Stimulated activated CD4-positive, alpha-beta T cell treated with anti-CD3 and anti-CD28 coated beads, TNF-alpha, amount 100 ng/mL, for 48 hours (primary cell): ENCODE measurements at places on chromosomes 2 and 18.

- no peak for DNase-seq
Measured at GRCh38 chr18:57210716-57211411, 64.0 kb downstream of the BOD1L2 start.

DNA sequence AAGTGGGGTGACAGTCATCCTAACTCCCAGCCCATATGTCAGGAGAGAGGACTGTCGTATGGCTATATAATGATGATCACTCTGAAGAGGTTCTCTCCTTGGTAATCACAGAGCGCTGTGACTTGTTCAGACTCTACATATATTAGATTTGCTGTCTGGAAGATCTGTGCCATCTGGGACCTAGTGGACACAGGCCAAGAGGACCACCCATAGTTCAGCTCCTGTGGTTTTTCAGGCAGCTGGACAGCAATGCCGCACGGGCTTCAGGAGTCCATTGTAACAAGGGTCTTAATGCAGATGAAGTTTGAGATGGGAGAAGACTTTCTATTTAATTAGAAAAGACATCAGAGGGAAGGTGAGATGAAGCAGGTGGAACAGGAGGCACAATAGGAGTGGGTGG, 40.1 kb upstream of the EPHA4 start:
- no peak for DNase-seq

GRCh38 chr2:218400167-218400929, 680 bp downstream of the CTDSP1 start:
- no peak for DNase-seq

- DNase-seq: no peak
Measured at GRCh38 chr2:201852878-201853415, 46.6 kb downstream of the CDK15 start.

- DNase-seq: no peak
Measured at GRCh38 chr18:43060020-43060419, 55.5 kb downstream of the RIT2 start.

GRCh38 chr2:196287523-196287922, 116.1 kb upstream of the STK17B start:
- no peak for DNase-seq

- DNase-seq: no peak
Measured at GRCh38 chr2:234172066-234172465, 121.6 kb downstream of the SPP2 start.

DNA sequence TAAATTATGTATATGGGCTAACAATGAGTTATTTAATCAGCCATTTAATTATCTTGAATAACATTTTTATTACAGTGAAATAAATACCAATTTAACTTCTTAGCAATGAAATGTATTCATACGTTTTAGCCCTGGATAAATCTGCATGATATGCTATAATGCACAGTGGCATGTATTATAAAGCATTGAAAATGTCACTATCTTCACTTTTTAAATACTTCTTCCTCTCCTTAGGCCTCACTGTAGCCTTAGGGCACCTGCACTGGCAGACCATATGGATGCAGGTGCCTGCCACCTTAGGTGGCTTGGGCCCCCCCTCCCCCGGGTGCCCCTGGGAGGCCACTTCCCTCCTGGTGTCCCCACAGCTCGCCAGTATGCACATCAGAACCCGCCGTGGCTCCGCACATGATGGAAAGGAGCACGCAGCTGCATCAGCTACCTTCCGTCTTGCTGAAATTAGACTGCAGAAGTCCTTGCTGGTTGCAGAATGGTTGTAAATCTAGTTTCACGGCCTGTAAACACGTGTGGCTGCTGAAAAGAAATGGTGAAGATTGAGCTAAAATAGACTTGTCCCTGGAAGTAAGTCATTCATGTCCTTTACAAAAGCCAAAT, 56.7 kb downstream of the ADI1 start:
- DNase-seq: no peak

DNA sequence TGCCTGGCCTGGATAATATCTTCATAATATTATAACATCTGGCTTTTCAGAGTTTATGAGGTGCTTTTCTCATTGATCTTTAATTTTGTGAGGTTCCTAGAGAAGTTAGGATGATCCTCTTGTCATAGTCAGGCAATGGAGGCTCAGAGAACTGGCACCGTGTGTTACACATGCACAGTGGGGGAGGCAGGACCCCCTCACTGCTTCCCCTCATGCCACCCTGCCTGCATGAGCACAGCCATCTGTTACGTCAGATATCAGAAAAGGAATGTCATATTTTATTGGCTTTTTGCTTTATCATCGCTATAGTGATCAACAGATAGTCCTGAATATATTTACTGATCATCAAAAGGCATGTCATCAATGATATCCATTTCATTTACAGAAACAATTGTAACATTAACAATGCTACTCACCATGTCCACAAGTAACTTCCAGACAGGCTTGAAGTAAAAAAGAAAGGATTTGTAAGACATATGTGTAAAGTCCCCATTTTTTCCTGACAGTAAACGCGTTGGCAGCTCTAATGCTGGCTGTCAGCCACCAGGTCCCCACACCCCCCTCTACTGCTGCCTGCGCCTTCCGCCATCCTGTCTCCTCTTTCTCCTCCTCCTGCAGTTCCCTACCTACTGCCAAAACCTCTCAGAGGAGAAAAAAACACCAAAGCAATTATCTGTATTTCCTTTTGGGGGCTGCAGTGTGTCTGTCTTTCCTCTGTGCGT, 18.8 kb downstream of the ENOSF1 start:
- no peak for DNase-seq

GRCh38 chr2:208586516-208586915, 179.9 kb downstream of the PTH2R start:
- no peak for DNase-seq

DNA sequence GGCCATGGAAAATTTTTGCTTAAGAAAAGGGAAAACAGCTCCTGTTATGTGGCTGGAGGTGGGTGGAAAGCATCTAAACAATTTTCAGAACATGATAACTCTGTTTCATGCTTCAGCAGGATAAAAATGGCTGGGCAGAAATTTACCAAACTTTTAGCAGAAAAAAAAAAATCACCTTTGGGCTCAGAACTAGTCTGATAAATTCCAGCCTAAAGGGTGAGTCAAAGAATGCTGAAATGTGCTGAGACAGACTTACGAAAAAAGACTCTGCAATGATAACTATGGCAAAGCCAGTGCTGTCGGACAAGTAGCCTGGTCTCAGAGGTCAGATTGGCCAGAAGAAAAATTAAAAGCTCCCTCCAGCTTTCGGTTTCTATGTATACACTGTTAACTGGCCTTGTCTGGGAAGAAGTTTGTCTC, 123.6 kb downstream of the LRATD1 start:
- no peak for DNase-seq

DNA sequence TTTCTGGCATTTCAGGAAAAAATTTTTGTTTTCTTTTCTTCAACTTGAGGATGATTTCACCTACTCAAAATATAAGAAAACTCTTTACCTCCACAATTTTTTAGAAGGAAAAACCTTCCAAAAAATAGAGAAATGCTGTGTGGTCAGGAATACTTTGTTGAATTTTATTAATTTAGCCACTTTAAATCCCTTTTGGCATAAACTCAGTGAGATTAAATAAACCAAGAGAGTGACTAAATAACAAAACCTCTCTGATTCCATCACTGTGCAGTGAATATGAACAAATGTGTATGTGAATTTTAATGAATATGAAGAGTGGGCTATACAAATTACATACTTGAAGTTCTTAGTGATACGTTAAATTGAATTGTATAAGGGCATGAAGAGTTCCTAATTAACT, 25.8 kb upstream of the CYTIP start:
- no peak for DNase-seq

DNA sequence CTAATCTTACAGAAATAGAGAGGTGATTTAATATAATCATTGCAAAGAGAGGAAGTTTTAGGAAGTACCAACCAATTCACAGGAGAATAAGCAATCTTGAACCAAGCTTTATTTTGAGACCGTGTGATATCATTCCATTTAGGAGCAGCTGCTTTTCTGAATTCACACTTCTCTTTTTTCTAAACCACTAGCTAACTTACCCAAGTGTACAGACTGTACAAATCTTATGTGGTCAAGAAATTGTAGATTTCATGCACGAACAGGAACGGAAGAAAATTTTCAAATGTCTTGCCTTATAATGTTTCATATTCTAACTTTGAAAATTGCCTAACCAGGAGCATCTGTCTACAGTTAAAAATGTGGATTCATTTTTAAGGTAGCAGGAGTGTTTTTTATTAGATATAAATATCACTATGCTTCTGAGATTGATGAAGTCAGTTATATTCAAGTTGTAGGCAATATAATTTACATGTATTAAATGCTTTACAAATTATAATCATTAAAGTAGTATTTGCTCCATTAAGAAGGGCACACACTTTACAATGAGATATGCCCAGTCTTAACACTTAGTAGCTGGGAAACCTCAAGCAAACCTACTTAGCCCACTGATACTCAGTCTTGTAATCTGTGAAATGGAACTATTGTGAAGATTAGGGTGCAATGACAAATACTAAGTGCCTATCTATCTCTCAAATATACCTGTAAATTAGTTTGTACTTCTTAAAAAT, 302.2 kb upstream of the STON1 start:
- DNase-seq: no peak

GRCh38 chr2:98583276-98583675, 25.0 kb downstream of the COA5 start:
- DNase-seq: no peak

DNA sequence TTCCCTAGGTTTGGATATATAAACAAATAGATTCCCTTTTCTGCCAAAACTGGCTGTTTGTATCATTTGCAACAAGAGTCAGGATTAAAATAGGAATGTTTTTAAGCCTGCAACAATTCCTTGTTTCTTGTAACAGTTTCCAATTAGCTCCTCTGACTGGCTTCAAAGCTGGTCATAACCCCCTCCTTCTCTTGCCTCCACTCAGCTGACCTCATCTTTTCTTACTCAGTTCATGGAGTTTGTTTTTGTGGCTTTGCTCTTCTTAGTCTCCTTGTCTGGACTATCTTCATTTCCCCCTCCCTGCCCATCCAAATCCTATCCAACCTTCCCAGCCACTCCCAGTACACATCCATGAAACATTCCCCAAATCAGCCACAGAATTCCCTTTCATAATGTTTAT, 14.3 kb upstream of the RAPH1 start:
- no peak for DNase-seq

DNA sequence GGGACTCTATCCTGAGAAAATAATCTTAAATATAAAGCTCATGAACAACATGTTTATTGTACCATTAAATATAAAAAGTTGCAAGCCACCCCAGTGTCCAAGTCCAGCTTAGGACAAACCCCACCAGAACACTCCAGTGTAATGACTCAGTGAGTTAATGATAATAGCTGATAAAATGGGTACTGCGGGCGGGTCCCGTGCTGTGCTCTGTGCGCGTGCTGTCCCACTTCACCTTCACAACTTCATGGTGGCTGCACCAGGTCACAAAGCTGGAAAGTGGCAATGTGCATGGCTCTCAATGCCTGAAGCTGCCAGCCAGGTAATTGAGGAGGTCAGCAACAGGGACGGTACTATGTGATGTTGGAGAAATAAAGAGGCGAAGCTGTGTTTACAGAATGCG, 18.6 kb downstream of the DGKD start:
- no peak for DNase-seq

DNA sequence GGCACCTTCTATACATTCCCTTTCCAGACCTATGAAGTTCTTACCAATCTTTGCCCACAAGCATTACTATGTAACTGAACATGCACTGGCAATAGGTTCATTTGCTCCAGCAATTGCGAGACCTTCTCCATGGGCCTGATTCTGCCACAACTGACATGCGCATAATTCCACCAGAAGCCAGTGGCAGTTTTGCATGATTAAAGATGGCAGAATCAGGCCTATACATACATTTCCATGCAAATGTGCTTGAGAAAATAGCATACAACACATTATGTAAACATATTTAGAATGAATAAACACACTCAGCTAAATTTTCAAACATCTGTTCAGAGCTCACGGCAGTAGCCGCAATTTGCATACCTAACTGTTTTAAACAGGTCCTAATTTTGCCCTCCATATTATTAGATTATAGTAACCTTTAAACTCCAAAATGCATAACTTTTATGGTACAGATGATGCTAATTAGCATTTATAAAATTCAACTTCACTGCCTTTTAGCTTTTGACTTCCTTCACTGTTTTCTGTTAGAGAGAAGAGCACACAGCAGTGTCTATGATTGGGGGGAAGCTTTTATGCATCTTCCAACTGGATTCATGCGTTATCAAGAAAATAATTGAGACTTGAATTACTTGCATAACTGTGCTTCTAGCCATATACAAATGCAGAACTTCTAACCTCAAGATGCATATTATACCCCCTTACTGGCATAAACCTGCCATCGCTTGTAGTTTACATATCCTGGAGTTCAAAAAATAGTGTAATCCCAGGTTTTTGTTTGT, 155.3 kb upstream of the CDH19 start:
- DNase-seq: no peak

GRCh38 chr2:12303181-12304030, 413.3 kb upstream of the TRIB2 start:
- no peak for DNase-seq

DNA sequence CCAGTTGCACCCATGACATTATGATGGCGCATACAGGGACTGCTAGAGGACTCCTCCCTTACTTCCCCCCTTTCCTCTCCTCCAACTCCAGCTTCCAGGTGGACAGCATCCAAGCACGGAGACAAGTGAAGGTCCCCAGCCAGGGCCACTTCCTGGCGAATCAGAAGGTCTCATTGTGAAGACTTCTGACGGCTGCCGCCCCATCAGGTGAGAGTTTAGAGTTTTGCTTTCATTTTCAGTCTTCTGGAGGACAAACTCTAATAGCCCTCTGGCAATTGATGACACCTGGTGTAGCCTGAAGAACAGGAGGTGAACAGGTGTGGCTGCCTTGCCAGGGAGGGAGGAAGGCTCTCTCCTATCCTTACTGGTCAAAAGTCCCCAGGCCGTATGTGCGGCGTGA, 77.3 kb upstream of the KCNH7 start:
- DNase-seq: no peak

DNA sequence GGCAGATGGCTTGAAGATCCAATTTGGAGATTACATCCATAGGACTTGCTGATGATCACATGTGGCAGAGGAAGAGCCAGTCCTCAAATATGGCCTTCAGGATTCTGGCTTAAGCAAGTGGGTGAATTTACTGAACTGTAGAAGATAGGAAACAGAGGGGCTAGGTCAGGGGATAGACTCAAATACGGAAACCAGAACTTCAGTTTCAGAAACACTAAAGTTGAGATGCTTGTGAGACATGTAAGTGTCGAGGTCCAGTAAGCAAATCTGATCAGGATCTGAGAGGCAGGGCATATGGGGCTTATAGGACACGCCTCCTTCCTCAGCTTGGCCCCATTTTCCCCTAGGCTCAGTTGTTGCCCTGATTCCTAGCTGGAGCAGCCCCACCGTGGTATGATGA, 107.7 kb downstream of the LBH start:
- DNase-seq: no peak

DNA sequence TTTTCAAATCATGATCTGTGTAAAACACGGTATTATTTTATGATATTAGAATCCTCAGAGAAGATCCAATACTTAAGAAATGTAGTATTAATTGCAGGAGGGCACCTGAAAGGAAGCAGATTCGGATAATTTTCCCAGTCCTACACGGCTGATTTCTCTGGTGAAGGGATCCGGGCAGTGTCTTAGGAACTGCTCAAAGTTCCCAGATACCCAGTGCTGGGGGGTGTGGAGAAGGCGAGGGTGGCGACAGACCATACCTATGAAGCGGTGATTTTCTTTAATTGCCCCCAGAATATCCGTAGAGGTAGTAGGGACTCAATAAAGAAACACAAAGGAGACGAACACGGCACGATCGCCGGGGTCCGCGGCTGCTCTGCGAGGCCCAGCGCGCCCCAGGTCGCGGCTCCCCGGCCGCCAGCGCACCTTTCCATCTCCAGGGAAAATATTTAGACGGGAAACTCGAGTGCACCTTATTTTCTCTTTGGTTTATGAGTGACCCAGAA, 1.4 kb upstream of the SOX11 start:
- no peak for DNase-seq
